ENCODE measurements at places on chromosomes 3 and 15.

GRCh38 chr3:23580096-23580713 is 225.6 kb upstream of the UBE2E1 start:
- no peak for DNase-seq

GRCh38 chr3:63328365-63328764 is 50.3 kb downstream of the SYNPR start:
- peak; percentile 9 for DNase-seq

- no peak for DNase-seq
These were observed at the start of gene TLR9 for GRCh38 chr3:52225452-52226228. TSS of gene TLR9 (minus strand) at chr3:52225645. CDS start at chr3:52225529, 116 bp downstream.

DNA sequence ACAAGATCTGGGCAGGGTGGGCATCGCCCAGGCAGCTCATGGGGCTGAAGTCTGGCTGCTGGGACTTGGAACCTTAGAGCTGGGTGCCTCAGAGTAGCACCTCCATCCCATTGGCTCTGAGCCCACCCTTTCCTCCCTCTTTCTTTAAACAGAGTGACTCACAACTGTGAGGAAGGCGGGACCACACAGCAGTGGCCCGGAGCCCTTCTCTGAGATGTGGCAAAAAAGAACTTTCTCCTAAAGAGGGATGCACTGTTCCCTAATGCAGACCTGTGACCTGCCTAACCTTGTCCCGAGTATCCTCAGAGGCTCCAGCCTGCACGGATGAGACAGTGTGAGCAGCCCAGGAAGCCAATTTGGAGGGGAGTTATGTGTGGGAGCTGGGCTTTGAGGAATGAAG is 23.6 kb downstream of the PRR20G start:
- peak; percentile 4 for DNase-seq

DNA sequence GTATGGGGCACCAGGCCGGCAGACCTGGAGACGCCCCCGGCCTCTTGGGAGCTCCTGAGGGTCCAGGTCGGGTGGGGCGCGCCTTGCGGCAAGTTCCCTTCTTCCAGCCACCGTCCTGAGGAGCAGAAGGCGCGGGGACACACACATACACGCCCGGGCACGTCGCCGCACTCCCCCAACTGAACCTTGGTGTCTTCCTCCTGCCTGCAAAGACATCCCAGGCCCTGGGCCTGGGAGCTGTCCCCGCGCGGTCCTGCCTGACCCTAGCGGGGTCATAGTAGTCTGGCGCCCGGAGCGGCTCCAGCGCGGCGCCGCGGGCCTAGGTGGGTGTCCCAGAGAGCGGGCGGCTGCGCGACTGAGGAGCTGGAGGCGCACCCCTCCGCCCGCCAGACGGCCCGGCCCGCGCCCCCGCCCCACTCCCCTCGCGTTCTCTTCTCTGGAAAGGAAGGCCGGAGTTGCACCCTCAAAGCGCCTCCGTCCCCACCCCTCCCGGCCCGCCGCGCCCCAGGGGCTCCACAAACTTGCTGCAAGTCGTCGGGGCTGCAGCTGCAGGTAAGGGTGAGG is 185.9 kb upstream of the LINGO1 start:
- DNase-seq = no peak

DNA sequence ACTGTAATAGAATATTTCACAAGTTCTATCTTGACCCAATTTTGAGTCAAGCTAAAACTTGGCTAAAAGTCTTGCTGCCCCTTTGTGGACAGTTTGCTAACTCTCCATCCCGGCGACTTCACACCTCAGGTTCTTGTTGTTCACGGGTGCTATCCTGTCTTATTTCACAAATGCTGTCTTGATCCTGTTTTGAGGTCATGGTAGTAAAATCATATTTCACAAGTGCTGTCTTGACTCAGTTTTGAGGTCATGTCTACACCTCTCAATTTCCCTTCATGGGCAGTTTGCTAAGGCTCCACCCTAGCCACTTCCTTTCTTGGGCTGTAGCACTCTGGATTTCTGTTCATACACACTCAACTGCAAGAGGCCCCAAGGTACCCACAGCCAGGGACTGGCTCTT is 45.0 kb upstream of the GK5 start:
- DNase-seq = no peak

- peak; percentile 84 for DNase-seq
These were observed 699.2 kb downstream of the TUSC7 start for GRCh38 chr3:117408811-117409210.

DNA sequence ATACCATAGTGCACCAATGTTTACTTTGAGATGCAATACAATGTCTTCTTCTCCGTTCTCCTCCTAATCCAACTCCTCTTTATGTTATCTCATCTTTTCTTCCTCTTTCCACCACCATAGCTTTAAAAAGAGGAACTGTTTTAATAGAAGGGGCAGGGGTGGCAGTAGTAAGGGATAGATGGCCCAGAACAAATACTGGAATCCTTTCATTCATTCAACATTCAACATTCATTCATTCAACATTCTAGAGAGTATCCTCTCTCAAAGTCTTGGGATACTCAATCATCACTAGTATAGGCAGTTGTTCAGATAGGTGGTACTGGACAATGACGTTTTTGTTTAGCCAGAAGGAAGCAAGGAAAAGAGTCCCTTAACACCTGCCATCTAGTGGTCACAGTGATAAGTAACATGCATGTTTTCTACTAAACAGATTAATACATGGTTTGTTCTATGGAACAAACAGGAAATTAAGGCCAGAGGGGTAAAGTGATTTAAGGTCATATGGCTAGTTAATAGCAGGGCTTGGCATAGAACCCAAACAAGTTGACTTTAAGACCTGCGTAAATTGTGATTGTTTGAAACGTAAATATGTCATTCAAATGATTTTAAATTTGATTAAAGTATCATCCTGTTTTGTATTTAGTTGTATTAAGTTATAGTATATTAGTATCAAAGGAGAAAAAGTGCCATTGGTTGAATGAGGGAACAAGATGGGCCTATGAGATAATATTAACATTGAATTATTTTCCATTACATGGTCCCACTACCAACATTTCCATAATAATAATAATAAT is 26.9 kb upstream of the EHHADH start:
- peak; percentile 58 for DNase-seq

DNA sequence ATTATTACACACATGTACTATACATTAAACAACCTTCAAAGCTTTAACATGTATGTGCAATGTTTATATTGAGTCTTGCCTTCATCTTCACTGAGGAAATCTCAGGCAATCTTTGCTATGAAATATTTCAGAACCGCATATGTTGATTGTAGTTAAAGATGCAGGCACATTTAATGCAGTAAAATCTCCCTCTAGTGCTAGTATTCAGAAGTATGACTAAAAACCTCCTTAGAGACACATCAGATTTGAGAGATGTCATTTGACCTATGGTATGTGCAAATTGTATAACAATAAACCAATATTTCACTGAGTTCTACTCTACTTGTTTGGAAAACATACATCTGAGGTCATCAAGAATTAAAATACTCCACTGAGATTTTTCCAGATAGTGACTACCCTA is 123.8 kb upstream of the C15orf61 start:
- DNase-seq = no peak

- DNase-seq = peak; percentile 60
These were observed 14.8 kb downstream of the ARNT2 start for GRCh38 chr15:80418892-80419537.

DNA sequence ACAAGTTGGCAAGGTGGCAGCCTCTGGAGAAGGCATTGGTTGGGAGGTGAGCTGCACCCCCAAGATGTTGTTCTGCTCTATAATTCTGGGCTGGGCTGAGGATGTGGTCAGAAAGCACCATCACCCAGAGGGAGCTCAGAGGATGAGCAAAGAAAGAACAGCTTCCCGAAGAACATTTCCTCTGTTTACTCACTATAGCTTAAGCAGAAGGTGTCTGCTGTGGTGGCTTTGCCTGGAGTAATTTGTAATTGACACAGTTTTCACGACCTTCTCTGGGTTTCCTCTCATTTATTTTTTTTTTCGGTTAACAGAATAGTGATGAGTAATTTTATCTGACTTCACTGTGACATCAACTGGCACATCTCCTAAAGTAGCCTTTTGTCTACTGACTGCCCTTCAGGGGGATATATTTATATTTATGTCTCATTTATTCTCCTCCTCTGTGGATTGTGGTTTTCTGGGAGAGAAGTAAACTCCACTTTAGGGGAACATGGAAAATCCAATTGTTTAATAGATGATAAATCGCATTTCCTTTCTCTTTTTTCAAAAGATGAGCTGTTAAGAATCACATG is 49.5 kb upstream of the ABHD17C start:
- no peak for DNase-seq

DNA sequence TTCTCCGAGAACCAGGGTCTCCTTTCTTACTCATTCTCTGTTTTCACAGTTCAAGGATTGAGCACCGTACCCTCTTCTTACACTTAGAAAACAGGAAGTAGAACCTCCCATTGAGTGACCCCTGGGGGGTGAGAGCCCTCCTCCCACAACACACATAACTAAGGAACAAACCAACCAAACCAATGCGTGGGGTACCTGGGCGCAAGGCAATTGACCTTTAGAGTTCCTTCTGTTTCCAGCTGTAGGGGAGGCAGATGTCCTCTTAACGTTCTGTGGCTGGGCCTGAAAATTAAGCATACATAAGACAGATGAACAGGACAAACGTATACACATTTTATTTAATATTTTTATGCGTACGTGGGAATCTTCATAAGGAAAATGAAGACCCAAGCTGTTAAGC is 33.5 kb upstream of the TIMP4 start:
- DNase-seq = no peak

GRCh38 chr3:120198305-120198878 is 86.6 kb downstream of the GPR156 start:
- DNase-seq = peak; percentile 51

DNA sequence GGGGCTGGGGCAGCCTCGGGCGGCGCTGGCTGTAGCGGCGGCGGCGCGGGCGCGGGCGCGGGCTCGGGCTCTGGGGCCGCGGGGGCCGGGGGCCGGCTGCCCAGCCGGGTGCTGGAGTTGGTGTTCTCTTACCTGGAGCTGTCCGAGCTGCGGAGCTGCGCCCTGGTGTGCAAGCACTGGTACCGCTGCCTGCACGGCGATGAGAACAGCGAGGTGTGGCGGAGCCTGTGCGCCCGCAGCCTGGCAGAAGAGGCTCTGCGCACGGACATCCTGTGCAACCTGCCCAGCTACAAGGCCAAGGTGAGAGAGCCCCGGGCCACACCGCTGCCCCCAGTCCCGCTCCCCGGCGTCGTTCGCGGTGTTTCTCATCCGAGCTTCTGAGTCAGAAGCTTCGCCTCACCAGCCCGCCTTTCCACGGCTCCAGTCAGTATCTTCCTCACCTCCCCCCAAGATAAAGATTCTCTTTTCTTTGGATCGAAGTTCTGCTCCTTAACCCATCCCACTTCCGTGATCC is 600 bp downstream of the FBXO45 start:
- DNase-seq = peak; percentile 8

- DNase-seq = no peak
These were observed 104.6 kb downstream of the PTPRG start for GRCh38 chr3:61665987-61666386.

GRCh38 chr15:84988909-84989644 is 7.4 kb downstream of the PDE8A start:
- no peak for DNase-seq

DNA sequence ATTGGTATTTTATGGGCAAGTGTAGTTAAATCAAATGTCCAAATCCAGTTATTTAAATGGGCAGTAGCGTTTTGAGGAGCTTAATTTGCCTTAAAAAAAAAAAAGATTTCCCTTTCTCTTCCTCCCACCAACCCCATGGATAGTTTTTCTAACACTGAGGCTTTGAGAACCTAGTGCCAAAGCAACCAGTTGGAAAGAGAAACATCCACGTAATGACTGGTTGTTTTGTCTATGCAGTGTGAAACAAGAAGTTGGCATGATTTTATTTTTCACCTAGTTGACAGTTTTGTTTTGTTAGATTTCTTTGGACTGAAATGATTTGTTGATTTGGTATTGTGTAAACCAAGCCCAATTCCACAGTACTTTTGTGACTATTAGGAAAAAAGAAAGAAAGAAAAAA is 170.0 kb downstream of the SOX2 start:
- DNase-seq = no peak

GRCh38 chr3:160154596-160154995 is 70.6 kb upstream of the C3orf80 start:
- no peak for DNase-seq

- DNase-seq = no peak
These were observed 37.3 kb upstream of the POU1F1 start for GRCh38 chr3:87313641-87314040.

DNA sequence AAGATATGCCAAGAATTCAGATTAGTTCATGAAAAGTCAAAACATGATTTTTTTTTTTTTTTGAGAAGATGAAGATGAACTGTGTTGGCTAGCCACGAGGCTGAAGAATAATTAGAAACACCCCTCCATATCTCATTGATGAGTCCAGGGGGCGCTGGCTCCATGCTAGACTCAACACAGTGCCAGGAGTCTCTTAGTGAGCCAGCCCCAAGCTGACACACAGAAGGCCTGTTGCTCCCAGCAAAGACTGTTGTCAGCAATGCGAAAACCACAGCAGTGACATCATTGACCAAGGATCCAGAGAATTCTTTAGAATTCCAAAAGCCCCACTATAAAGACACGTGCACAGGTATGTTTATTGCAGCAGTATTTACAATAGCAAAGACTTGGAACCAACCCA is 185.2 kb downstream of the ANXA2 start:
- peak; percentile 72 for DNase-seq
